Mesenteric fat pad (tissue), 1 donor: ENCODE measurements at places on chromosomes 1 and 21. TPM values are rescaled to one million over a fixed set of nuclear protein-coding genes. Genes with fewer than 3 reads are reported as not detected.

FCRL5 gene
- 0.13 TPM for total RNA-seq

DNA sequence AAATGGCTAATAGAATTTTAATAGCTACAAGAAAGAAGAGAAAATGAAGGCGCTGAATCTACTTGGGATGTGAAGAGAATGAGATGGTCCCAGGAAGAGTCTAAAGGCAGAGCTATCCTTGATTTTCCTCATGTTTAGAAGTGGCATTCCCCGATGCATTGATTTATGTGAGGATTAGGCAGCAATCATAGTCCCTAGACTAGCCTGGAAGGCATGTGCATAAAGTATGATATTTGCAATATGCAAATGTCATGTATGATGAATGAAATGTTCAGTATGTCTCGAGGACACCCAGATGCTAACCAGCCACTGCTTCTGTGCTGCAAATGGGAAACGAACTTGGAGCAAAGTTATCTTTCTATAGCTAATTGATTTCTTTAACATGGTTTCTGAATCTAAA lies 641.5 kb upstream of the PLXNA2 start:
- no peak for DNase-seq

DNA sequence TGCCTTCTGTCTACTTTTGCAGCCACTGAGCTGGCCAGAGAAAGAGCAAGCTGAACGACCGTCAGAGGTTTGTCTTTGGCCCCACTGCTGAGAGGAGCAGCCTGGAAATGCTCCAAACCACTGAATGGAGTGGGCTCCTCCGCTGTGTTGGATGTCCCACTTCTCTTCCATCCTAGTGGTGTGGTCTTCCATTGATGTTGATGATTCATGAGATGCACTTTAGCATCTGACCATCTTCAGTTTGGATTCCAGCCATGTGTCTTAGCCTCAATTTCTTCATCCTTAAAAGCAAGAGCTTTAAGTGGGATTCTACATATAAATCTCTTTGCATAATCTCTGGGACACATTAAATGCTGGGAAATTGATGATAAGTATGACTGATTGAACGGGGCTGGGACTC lies 276.9 kb downstream of the SIPA1L2 start:
- no peak for DNase-seq

- no peak for DNase-seq
Observed at GRCh38 chr1:78464449-78464891, 26.3 kb upstream of the PTGFR start.

DNA sequence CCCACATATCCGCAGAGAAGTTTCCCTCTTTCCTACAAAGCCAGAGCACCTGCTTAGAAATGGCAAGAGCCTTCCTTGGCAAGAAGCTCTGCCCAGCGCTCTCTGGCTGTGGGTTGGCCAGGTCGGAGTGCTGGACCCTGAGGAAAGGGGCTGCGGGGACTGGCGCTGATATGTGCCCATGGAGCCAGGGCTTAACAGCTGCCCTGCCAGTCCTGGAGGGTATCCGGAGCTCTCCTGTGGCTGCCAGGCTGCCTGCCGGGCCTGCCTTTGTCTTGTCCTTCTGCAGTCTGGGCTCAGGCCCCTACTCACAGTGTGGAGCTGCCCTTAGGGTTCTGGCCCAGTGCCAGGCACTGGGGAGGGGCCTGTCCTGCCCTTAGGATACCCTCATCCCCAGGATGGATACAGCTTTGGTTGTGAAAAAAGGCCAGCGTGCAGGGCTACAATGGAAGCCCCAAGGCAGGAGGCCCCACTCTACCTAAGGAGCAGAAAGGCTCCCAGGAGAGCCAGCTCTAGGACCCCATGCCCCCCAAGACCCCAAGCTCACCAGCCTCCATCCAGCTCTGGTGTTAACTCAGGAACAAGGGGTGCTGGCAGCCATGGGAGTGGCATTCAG lies 43.4 kb downstream of the KIAA1614 start:
- peak; percentile 84 for DNase-seq

DNA sequence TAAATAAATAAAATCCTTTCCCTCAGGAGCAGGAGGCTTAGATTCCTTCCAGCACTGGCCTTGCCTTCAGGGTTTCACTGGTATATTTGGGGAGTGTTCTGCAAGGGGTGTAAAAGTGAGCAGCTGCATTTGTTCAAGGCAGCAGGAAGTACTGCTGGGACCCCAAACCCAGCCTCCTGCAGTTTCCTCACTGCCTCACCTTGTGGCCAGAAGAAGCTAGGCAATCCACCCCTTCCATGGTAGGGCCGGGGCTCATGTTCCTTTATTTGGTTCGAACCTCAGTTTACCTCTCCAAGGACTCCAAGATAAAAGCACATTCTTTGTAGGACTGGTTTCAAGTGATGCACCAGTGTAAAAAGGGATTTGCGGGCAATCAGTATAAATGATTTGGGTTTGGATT lies 21.0 kb upstream of the CFAP126 start:
- DNase-seq = no peak
